ENCODE measurements at places on chromosomes 16 and 17.

- DNase-seq = no peak
Observed at GRCh38 chr17:51185763-51186332, 19.6 kb downstream of the NME2 start.

DNA sequence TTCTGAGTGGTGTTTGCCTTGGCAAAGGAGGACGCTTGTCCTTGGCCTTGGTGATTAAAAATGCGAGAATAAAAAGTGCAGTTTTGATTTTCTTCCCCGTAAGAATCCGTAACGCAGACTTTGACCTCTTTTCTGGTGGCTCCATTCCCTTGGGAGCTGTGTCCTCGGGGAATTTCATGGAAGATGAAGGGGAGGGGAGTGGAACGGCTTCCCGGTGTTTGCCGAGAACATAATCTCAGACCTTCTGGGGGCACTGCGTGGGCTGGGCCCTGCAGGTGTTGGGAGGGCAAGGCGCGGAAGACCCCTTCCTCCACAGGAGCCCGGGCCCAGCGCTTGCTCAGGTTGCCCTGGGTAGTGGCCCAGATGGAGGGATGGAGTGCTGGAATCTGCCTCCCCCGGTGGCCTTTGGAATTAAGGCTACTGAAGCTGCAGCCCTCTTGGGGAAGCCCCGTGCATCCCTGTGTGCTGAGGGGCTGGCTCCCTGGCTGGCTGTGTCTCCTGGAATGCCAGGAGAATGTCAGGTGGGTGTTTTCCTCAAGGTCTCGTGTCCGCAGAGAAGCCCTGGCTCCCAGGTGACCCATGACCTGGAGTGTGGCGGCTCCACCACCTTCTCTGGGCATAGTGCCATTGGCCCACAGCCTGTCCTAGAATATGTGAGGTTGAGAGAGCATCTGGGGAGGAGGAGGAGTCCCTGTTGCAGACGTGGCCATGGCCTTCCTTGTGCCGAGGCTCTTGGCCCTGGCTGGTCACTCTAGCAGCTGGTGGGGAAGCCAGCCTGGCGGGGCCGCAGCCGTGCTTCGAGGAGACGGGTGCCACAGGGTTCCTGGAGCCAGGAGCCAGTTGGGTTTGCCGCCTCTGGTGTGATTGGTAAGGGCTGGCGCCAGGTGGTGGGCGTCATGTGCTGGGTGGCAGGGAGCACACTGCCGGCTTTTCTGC lies 3.1 kb downstream of the BAIAP2 start:
- DNase-seq = no peak

DNA sequence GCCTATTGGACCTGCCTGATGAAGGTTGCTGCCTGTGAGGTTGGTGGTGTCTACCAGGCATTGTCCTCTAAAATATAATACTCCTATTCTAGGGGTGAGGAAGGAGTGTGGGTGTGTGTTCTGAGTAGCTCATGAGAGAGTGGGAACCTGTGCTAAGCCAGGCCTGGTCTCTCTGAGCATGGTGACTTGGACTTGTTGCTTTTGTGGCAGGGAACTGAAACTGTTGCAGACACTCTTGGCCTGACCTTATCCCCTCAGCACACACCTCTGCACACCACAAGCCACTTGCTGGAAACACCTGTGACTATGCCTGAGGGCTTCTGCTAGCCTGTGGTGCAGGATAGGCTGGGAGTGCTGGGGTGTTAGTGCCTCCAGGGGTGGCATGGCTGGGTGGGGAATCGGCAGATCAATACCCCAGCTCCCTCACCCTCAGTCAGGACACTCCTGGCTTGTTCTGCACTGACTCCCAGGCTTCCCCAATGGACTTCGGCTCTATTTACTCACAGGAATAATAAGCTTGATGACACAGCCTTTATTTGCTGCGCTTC lies 29.9 kb downstream of the PLCG2 start:
- DNase-seq = no peak

DNA sequence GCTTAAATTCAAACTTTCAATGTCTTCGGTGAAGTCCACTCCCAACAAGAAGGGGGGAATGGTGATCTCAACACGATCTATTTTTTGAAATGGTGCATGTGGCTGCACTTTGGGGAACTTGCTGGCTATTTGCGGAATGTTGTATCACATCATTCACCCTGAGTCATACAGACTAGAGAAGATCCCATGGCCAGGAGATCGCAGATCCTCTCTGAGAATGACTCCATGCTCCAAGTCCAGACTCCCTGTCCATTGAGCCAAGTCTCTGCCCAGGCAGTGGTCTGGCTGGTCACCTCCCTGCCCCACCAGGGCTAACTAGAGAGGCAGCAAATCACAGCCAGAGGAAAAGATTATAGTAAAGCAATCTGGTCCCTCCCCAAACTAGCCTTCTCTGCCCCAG lies 120.6 kb downstream of the XYLT1 start:
- DNase-seq = no peak

DNA sequence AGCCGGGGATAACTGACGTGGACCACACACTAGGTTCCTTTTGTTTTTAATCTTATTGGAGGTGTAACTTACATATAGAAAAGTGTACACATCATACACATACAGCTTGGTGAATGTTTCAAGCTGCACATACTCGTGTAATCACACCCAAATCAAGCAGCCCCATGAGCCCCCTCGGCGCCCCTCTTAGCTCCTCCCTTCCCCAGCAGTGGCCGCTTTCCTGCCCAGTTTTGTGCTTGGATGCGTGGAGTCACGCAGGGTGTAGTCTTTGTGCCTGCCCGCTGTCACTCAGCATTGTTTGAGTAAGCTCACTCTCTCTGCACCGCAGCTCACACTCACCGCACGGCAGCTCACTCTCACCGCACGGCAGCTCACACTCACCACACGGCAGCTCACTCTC lies 151.7 kb upstream of the CHMP6 start:
- no peak for DNase-seq

GRCh38 chr17:78231991-78232858 lies 794 bp downstream of the TMEM235 start:
- DNase-seq = no peak

- no peak for DNase-seq
Observed at GRCh38 chr16:24257958-24258357, 1.8 kb downstream of the CACNG3 start.

DNA sequence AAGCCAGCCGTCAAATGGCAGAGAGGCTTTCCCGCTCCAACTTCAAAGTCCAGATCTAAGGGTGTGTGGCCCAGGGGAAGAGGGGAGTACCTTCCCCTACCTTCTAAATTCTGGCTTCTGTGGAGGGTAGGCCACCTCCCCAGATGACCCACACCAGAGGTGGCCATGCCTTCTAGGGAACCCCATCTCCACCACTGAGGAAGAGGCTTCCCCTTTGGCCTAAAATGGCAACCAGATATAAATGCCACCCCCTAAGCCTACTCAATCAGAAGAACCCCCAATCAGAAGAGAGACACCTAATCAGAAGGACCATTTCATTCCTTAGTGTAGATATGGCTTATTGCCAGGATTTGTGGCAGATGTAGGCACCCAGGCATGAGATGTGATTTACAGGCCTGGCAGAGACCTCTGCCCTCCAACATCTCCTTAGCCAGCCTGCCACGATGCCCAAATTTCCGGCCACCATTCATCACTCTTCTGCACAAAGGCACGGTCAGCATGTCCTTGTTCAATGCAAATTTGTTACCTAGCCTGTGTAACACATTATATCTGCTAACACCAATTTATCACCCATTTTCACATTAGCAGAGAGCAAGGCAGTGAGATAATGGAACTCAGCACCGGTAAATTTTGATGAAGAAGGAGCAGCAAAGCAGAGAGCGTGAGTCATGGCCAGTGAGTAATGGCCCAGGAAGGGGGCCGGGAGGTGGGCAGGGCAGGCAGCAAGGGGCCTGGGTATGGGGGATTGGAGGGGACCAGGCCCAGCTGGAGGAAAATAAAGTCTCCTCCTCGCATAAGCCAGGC lies 1.2 kb upstream of the MGAT5B start:
- DNase-seq = no peak

DNA sequence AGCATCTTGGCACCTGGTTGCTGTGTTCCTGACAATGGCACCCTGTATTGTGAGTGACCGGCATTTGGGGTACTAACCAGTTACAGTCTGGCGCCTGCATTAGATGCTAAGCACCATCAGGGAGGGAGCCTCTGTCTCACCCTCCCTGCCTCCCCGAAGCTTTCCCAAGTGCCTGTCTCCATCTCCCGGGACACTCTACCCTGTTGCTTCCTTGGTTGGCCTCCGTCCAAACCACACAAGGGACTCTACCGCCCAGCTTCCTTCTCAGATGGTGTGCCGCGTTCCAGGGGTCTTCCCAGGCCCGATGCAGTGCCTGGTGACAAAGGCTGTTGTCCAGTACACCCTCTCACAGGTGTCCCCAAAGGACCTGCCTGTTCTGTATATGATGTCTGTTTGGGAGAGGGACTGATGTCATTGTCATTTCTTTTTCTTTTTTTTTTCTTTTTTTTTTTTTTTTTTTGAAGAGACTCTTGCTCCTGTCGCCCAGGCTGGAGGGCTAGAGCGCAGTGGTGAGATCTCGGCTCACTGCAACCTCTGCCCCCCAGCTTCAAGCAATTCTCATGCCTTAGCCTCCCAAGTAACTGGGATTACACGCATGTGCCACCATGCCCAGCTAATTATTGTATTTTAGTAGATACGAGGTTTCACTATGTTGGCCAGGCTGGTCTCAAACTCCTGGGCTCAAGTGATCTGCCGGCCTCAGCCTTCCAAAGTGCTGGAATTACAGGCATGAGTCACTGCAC lies 6.7 kb downstream of the SNN start:
- no peak for DNase-seq

GRCh38 chr17:75115555-75115954 lies 5.8 kb downstream of the ARMC7 start:
- no peak for DNase-seq

DNA sequence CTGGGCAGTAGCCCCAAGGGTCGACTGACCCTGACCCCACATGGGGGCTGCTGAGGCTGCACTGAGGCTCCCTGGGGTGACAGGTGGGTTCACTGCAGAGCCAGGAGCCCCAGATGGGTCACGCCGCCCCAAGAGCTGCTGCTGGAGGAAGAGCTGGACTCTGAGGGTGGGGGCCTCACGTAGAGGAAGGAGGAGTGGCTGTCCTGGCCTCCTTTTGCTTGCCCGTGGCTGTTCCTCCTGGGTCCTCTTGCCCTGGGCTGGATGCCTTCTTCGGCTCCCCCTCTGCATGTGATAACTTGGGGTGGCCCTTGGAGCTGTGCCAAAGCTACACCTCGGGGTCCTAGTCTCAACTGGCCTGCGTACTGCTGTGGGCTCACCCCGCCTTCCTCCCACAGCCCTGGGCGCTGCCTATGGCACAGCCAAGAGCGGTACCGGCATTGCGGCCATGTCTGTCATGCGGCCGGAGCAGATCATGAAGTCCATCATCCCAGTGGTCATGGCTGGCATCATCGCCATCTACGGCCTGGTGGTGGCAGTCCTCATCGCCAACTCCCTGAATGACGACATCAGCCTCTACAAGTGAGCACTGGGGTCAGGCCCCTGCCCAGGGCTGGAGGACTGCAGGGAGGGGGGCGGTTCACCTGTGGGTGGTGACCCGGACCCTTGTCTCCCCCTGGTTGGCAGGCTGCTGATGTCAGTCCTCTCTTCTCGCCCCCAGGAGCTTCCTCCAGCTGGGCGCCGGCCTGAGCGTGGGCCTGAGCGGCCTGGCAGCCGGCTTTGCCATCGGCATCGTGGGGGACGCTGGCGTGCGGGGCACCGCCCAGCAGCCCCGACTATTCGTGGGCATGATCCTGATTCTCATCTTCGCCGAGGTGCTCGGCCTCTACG lies 1.1 kb upstream of the AMDHD2 start:
- DNase-seq = no peak

DNA sequence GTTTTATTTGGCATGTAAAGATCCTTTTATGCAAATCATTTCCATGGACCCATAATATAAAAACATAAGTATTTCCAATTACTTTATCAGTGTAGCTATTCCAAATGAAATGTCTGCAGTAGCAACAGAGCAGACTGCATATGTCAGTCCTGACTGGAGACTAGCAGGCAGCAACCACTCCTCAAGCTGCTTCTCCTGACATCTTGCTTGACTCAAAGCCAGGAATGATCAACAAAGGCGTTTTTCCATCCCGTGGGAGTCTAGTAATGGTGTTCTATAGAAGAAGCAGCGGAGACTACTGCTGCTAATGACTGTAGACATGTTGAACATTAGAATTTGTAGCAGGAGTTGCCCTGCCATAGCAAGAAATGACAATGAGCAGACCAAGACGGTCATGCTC lies 73.2 kb upstream of the AKTIP start:
- no peak for DNase-seq
